Fibroblast of skin of right quadriceps (primary cell): ENCODE measurements at places on chromosomes 12 and 14.

GRCh38 chr12:13049816-13050215, 5.6 kb downstream of the FAM234B start:
- DNase-seq, result peak; percentile 35

DNA sequence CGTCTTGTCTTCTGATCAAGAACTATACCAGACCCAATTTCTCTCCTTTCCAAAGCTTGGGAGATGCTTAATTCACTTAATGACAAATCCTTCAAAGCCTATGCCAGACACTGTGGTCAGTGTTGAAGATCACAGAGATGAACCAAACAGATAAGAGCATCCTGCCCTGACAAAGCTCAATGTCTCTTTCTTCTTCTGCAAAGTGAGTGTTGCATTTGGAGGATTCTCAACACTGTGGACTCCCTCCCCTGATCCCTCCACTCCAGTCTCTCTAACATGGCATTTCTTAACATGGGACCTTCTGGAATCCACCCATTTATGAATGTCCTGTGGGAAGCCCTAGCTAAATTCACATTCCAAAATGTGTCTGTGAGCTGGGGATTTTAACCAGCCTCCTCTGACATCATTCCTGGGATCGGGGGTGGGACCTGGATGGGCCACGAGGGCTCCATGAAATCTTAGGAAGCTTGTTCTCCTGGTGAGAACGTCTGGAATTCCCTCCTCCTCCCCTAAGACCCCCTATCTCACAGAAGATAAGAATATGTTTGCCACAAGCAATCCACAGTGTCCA, 20.3 kb downstream of the SYNE3 start:
- DNase-seq, result no peak

- no peak for DNase-seq
Observed at GRCh38 chr12:68364328-68364727, 32.2 kb upstream of the MDM1 start.

- DNase-seq, result no peak
Observed at GRCh38 chr12:26688344-26688904, 144.6 kb downstream of the ITPR2 start.

- DNase-seq, result no peak
Observed at GRCh38 chr12:6957151-6957701, 6.1 kb downstream of the PTPN6 start.
